Lung (tissue), 17 donors: ENCODE measurements at places on chromosomes 5 and 9.

DNA sequence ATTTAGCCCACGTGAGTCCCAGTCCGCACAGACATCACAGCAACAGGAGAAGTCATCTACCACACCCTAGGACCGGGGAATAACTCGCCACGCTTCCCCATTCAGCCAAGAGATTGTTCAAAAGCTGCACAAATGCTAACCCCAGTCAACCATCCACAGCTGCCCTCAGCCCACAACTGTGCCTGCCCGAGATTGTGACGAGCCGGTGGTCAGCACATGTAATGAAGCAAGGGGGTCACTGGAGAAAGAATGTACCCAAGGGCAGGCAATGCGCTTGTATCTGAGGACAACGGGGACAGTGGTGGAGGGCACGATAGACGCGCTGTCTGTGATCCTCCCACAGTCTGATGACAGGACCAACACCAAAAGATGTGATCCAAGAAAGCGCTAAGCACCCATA, 67.8 kb downstream of the COL23A1 start:
- no peaks in the 10 kb centered on the region for H3K27me3 ChIP-seq
- no peaks in the 10 kb centered on the region for H3K4me1 ChIP-seq
- H3K4me3 ChIP-seq, result no peak overlapping the region
- H3K27ac ChIP-seq, result no peak overlapping the region

DNA sequence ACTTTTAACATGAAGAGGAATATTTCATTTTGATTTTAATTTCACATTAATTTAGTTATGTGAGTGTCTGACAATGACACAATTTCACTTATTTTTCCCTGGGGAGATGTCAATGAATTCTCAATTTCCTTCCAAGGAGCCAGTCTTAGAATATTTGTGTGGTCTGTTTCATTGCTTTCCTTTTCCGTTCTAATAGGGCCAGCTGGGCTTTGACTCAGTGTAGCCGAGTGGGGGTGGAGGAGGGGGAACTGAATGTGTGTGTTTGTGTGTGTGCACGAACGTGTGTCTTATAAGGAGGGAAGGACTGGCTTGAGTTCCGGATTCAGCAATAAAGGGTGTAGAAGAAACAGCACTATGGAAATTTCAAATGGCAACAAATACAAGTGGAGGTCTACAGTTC, 100.0 kb downstream of the BASP1 start:
- H3K36me3 ChIP-seq, result no peaks in the 10 kb centered on the region
- no peaks in the 10 kb centered on the region for H3K4me1 ChIP-seq
- no peaks in the 10 kb centered on the region for H3K27me3 ChIP-seq
- no peak overlapping the region for H3K4me3 ChIP-seq

DNA sequence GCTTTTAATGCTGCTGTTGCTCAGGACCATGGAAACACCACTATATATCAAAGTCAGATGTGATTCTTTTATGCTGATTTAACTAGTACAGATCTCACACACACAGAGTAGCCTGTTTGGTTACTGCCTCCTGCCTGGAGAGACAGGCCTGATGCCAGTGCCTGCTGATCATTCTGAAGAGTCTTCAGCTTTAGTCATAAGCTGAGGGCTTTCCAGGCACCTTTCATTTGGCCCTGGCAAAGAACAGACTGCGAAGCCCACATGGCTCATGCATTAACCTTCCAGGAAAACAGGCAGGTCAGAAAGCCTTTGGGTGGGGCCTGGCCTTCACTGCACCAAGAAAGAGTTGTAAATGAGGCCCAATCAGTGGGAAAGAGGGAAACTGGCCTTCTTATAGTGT, 144.7 kb downstream of the SAXO1 start:
- no peak overlapping the region for H3K27ac ChIP-seq
- H3K4me3 ChIP-seq, result no peak overlapping the region
- no peaks in the 10 kb centered on the region for H3K4me1 ChIP-seq

GRCh38 chr5:72921886-72922285, 34.0 kb upstream of the FCHO2 start:
- H3K4me3 ChIP-seq, result no peak overlapping the region
- no peaks in the 10 kb centered on the region for H3K36me3 ChIP-seq
- DNase-seq, result no peak
- H3K27me3 ChIP-seq, result no peaks in the 10 kb centered on the region
- no peak overlapping the region for H3K27ac ChIP-seq
- H3K4me1 ChIP-seq, result no peaks in the 10 kb centered on the region

DNA sequence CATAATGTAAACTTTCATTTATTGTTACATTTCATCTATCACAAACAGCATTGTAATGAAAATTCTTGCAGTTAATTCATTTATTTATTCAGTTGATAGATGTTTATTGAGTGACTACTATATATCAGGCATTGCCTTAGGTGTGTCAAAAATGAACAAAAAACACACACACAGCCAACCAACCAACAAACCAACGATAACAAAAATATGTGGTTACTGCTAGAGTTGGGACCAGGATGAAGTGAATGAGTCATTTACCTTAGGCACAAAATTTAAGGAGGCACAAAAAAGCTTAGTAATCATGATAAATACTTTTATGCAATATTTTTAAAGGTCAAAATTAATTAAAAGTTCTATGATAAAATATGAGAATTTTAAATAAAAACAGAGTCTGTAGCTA, 223.4 kb downstream of the CSNK1G3 start:
- H3K27ac ChIP-seq, result no peak overlapping the region
- no peaks in the 10 kb centered on the region for H3K4me1 ChIP-seq
- DNase-seq, result no peak
- H3K27me3 ChIP-seq, result no peaks in the 10 kb centered on the region
- H3K36me3 ChIP-seq, result no peaks in the 10 kb centered on the region

DNA sequence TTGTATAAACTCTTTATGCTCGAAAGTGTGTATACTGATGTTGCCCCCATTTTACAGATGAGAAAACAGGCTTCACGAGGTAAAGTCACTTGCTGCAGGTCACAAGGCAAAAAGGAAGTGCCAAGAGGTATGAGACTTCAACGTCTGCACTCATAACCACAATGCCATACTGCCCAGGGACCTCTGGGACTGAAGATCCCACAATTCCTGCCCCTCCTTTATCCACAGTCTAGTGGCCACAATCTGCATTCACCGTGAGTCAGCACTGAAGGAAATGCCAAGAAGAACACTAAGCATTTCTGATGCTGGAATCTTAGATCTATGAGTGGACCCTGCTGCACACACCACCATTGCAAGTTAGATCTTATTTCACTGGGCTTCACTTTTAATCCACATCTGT, 37.3 kb downstream of the MED27 start:
- H3K4me1 ChIP-seq, result peaks cover 2% of the 10 kb centered on the region
- no peaks in the 10 kb centered on the region for H3K36me3 ChIP-seq
- H3K27me3 ChIP-seq, result no peaks in the 10 kb centered on the region
- no peak for DNase-seq
- no peak overlapping the region for H3K27ac ChIP-seq

- DNase-seq, result no peak
- H3K4me3 ChIP-seq, result no peak overlapping the region
- H3K4me1 ChIP-seq, result no peaks in the 10 kb centered on the region
Observed at GRCh38 chr5:170289764-170290163, 7.8 kb downstream of the LCP2 start.

DNA sequence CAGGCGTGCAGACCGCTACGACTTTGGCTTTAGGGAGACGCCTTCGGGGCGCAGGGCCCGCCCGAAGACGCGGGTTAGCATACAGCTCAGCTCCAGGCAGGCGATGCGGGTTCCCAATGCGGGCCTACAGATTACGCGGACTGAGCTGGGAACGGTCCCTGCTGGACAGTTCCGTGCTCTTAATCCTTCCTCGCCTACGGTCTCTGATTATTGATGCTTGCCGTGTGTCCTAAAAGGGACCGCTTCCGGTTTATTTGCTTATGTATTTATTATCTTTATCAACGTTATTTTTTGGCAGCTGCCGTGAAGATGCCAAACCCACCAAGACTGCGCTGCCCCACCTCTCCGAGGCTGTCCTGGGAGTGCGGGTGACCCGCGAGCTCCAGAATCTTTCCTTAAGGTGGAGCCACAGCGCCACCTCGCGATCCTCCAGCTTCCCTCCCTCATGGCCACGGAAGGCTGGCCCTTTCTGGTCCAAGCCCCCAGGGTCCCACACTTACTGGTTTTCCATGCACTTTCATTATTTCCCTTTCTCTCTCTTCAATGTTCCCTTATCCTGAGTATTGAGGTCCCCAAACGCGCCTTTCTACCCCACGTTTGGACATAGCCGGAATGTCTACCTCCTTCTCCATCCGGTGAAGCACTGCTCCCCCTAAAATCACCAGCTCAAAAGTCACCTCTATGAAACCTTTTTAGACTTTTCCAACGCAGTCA, 7.0 kb upstream of the EBF1 start:
- H3K27ac ChIP-seq, result no peak overlapping the region
- peaks cover 4% of the 10 kb centered on the region for H3K4me1 ChIP-seq
- H3K36me3 ChIP-seq, result no peaks in the 10 kb centered on the region
- no peak overlapping the region for H3K4me3 ChIP-seq
- H3K27me3 ChIP-seq, result peaks cover 61% of the 10 kb centered on the region

DNA sequence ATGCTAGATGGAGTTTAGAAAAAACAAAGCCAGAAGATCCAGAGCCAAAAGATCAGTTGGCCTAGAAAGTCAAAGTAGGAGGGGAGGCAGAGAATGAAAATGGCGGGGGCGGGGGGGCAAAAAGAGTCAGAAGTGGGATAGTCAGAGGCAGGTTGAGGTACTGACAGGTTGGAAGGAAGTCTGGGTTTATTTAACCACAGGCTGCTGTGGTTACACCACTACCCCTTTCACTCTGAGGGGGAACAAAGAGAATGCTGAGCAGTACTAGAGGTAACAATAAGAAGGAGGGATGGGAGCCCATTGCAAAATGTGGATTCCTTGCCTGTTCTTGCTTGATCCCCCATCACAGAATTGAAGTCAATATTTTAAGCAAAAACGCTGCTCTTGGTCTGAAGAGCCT, 111.8 kb downstream of the CAVIN4 start:
- H3K27ac ChIP-seq, result no peak overlapping the region
- H3K27me3 ChIP-seq, result no peaks in the 10 kb centered on the region
- H3K4me1 ChIP-seq, result no peaks in the 10 kb centered on the region
- no peak for DNase-seq
- H3K36me3 ChIP-seq, result no peaks in the 10 kb centered on the region

DNA sequence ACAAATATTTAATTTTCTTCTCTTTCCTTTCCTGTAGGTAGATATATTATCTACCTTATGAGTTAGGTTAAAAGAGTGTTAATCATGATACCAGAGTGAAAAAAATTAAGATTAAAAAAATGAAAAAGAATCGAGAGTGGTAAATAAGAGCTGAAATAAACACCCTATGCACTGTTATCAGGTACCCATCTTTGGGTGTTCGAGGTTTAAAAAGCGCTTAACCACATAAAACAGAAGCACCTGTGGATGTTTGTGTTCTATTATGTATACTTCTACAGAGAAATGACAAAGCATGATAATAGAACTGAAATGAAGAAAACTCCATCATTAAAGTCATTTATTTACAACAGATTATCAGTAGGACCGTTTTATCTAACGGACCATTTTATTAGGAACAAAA, 25.7 kb upstream of the GCNT4 start:
- no peak overlapping the region for H3K27ac ChIP-seq
- no peaks in the 10 kb centered on the region for H3K27me3 ChIP-seq
- no peaks in the 10 kb centered on the region for H3K4me1 ChIP-seq
- DNase-seq, result no peak

GRCh38 chr9:14395317-14396082, 81.6 kb upstream of the NFIB start:
- H3K36me3 ChIP-seq, result no peaks in the 10 kb centered on the region
- H3K4me1 ChIP-seq, result no peaks in the 10 kb centered on the region
- no peaks in the 10 kb centered on the region for H3K27me3 ChIP-seq
- no peak overlapping the region for H3K4me3 ChIP-seq

GRCh38 chr5:138654281-138654867, 79.2 kb upstream of the HSPA9 start:
- H3K36me3 ChIP-seq, result no peaks in the 10 kb centered on the region
- H3K4me3 ChIP-seq, result no peak overlapping the region
- DNase-seq, result no peak
- H3K27me3 ChIP-seq, result no peaks in the 10 kb centered on the region
- no peak overlapping the region for H3K27ac ChIP-seq

GRCh38 chr9:34428325-34428958, 29.9 kb downstream of the FAM219A start:
- no peak overlapping the region for H3K27ac ChIP-seq
- H3K27me3 ChIP-seq, result no peaks in the 10 kb centered on the region
- H3K36me3 ChIP-seq, result no peaks in the 10 kb centered on the region

DNA sequence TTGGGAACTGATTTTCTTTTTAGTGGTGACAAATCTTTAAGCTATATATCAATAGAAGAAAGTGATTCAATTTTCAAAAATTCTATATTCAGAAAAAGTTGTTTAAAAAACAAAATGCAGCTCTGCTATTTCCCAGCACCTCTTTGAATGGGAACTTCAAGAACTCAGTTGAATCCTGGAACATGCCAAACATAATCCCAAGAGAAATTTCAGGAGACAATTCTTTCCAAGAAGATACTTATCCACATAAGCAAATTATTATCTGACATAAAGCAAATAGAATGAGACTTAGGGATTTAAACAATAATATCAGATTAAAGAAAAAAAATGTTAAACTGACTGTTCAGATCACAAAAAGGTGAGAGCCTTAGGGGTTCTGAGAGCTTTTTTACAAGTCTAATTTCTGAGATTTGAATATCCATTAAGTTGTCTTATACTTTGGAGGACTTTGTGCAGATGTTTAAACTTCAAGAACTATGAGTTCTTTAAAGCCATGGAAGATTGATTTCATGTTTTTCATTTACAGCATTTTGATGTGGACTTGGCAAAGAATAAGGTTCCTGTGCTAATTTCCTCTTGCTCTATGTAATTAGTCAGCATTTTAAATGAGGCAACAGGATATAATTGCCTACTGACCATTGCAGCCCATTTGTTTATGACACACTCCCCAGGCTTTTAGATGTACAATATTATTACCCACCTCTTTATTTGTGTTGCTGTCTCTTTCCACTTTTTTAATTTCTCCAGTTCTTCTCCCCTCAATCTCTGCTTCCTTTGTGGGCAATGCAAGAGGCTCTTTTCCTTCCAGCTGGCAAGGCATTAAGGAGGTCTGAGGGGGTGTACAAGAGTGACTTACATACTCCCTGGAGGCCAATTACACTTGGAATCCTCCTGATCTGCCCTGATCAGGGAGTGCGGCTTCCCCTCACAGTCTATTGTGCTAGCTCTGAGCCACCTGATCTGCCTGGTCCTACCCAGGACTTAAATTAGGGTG, 419.1 kb downstream of the NR2F1-AS1 start:
- H3K27me3 ChIP-seq, result no peaks in the 10 kb centered on the region
- H3K4me3 ChIP-seq, result no peak overlapping the region
- H3K27ac ChIP-seq, result no peak overlapping the region

DNA sequence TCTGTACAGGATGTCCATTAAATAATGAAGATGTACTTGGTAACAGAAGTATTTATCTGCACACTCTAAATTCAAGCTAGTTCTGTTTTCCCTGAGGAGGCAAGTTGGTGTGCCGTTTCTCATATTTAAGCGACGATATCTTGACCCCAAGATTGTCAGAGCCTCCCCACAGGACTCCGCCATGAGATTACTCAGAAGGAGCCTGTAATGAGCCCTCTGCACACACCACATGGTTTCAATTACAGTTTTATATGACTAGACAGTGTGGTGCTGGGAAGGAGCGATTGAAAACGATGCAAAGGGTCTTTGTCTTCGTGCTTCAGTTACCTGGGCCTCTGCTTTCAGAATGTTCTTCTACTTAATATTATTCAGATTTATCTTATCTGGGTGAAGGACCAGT, 840.4 kb upstream of the WWC1 start:
- no peaks in the 10 kb centered on the region for H3K27me3 ChIP-seq
- H3K36me3 ChIP-seq, result no peaks in the 10 kb centered on the region
- H3K4me3 ChIP-seq, result no peak overlapping the region
